Dermis microvascular lymphatic vessel endothelial cell (primary cell): ENCODE measurements at places on chromosomes 7 and 10. TPM values are rescaled to one million over a fixed set of nuclear protein-coding genes. Genes with fewer than 3 reads are reported as not detected.

- DNase-seq = peak; percentile 99
Measured at GRCh38 chr7:12861070-12861469, 173.6 kb downstream of the ARL4A start.

DNA sequence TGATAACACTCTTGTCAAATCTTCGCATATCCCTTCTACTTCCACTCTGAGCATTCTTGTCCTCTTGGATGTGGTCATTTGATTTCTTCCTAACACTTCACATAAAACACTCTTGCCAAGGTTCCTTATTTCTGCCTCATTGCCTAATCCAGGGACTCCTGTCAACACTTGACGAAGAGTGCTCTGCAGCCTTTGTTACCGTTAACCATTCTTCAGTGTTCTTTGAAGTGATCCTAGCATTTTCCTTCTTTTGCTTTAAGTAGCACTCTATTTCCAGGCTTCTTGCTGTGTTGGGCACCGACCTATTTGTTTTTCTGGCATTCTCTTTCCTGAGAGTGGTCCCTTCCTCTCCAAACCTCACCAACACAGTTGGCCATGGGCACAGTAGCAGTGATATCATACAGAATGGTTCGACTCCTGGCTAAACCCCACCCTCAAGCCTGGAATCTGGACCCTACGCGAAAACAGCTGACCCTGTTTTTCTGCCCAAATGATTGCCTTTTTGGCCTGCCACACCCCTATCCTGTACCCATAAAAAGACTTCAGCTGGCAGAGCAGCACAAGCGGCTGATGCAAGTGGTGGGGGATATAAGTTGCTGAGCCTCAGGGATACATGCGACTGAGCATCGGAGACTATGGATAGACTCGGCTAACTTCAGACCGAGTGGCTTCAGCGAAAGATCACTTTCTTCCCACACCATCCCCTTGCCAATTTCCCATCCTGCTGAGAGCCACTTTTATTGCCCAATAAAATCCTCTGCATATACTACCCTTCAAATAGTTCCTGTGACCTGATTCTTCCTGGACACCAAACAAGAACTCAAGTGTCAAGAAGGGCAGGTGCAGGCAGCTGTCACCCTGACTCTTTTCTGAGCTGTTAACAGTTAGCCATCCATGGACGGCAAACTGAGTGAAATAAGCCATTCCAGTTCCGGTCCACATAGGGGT, 820.6 kb downstream of the CCSER2 start:
- DNase-seq = no peak

DNA sequence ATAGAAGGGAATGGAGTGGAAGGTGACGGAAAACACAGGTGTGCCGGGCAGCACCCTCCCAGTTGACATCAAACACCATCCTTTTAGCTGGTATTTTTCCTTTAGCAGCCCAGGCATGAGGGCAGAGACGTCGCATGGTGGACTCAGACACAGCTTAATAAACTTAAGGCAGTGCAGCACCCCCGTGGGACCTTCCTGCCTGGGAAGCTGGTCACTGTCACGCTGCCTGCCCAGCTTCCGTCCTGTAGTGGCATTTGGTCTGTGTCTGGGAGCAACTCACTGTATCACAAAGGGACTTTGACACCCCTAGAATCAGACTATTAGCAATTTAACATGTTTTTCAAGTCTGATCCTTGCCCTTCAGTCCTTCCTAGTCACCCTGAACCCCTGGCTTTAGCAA, 35.8 kb downstream of the IL15RA start:
- no peak for DNase-seq

GRCh38 chr10:52639652-52640051, 132.9 kb downstream of the MBL2 start:
- DNase-seq = no peak

DNA sequence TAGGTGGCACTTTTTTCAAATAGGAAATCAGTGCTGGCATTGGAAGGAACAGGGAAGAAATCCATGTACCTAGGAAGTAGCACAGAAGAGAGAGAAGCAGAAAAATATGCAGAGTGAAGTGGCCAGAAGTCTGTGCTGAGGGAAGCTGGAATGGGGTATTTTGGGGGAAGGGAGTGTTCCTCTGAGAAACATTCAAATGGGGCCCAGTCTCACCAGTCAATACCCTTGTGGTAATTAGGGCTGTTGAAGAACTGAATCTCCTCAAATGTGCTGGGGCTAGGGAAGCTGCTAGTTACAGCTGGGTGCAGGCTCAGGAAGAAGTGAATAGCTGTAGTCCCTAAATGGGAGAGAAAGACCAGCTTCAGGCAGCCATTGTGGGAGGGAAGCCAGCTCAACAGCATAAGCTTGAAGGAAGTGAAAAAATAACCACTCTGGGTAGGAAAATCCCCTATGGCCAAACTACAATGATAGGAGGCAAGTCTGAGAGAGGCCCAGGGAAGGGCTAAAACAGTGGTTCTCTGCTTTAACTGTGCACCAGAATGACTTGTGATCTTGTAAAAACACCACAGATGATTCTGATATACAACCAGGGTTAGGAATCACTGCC, 7.6 kb downstream of the NDST2 start:
- DNase-seq = no peak

Gene FBXW4
- total RNA-seq = 17.2 and 19.5 TPM in 2 replicates

Gene CYP3A4
- total RNA-seq = not detected in 2 replicates

Gene GRID1
- under 0.01 TPM in 1 of 2 replicates, not detected in the other for total RNA-seq

Gene AKR1D1
- not detected in 2 replicates for total RNA-seq
